ENCODE measurements at places on chromosomes 5 and 9. TPM values are rescaled to one million over a fixed set of nuclear protein-coding genes. Genes with fewer than 3 reads are reported as not detected.
A peak's percentile ranks its signal among the peaks of the same experiment; 100 is the strongest.

DNA sequence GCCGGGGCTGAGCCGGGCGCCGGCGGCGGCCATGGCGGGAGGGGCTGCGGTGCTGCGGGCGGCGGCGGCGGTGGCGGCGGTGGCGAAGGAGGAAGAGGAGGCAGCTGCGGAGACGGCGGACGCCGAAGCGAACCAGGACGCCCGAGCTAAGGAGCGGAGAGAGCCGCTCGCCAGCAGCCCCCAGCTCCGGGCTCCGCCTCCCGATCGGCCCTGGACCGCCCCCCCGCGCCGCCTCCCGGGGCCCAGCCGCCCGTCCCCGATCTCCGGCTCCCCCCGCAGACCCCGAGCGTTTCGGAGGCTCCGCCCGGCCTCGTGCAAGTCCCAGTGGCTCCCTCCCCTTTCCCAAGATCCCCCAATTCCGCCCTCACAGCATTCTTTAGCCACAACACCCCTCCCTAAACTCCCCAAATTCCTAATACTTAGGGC lies at the start of gene ASTN2:
Gene ASTN2 (minus strand): TSS at position 152 of the 426 bp plus-strand sequence. CDS start 119 bp downstream, at position 33.
- DNase-seq: no peak

DNA sequence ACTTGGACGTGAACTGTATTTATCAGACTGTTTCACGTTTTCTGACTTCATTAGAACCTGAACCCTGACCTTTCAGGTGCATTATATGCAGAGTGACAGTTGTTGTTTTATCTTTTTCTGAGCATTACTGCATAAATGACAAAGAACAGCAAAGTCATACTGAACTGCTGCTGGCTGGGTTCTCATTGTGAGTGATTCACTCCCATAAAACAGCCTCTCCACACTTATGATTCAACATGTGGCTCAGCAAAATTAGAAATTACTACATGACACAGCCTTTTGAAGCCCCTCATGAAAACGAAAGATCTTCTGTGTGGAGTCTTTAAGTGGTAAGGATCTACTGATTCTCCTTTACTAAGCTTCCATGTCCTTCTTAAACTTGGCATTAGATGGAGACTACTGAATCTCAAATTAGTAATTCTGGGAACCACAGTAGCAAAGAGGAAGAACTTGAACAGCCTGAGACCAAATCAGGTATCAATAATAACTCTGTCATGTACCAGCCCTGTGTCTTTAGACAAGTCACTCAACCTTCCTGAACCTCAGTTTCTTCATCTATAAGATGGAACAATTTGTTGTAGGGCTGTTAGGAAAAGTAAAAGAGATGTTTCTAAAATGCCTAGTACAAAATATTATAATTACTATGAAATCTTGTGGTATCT lies 172.3 kb upstream of the GNA14 start:
- peak; percentile 94 for DNase-seq

DNA sequence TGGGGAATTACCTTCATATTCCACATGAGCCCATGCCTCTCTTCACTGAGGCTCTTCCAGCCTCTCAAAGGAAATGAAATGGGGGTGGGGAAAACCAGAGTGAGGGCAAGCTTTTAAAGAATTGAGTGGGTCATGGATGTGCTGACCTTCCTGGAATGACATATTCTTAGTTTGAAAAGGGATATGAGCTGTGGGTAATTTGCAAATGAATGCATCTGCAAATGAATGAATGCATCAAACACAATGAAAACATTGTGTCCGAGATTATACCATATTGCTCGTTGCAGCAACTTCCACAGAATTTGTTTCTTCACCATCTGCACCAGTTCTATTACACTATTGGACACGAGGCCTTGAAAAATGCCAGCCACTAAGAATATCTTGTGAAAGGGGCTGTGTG lies 198.6 kb upstream of the CDH6 start:
- DNase-seq: no peak

GRCh38 chr5:3107156-3107611 lies 355.7 kb upstream of the IRX2 start:
- no peak for DNase-seq

- DNase-seq: no peak
These were observed 312.4 kb upstream of the PIK3R1 start for GRCh38 chr5:67903121-67903520.

SLC34A3 gene
- total RNA-seq: not detected

Data from GM23248 (cell line).